Skeletal muscle tissue (tissue), 5 donors: ENCODE measurements at places on chromosomes 7 and 10. TPM values are rescaled to one million over a fixed set of nuclear protein-coding genes. Genes with fewer than 3 reads are reported as not detected.

SEMA3E gene
- total RNA-seq = 1.0 TPM

ADAM22 gene
- total RNA-seq = 9.9 TPM

FKBP6 gene
- total RNA-seq = under 0.01 TPM

SUPV3L1 gene
- 22.4 TPM for total RNA-seq

PAX4 gene
- total RNA-seq = not detected

PPP1R17 gene
- not detected for total RNA-seq

SPDYE2B gene
- not detected for total RNA-seq

FOXP2 gene
- 10.4 TPM for total RNA-seq

LIPN gene
- total RNA-seq = not detected

DOCK4 gene
- 24.5 TPM for total RNA-seq

CALY gene
- total RNA-seq = not detected

OR2A42 gene
- total RNA-seq = under 0.01 TPM

MYO3A gene
- total RNA-seq = 1.0 TPM

ZKSCAN1 gene
- 32.9 TPM for total RNA-seq

SORBS1 gene
- 66.8 TPM for total RNA-seq

AKR1C4 gene
- total RNA-seq = not detected

STMP1 gene
- 15.7 TPM for total RNA-seq

AGBL3 gene
- 4.2 TPM for total RNA-seq

LEP gene
- total RNA-seq = under 0.01 TPM

HOXA1 gene
- total RNA-seq = not detected

SLC16A12 gene
- total RNA-seq = 1.6 TPM

ZNF239 gene
- 9.4 TPM for total RNA-seq

CRHR2 gene
- under 0.01 TPM for total RNA-seq

ZNF117 gene
- 9.9 TPM for total RNA-seq

GALNT17 gene
- 24.5 TPM for total RNA-seq

PTN gene
- 21.9 TPM for total RNA-seq

CDK1 gene
- total RNA-seq = 17.2 TPM

TEX47 gene
- not detected for total RNA-seq

GPC2 gene
- total RNA-seq = 5.2 TPM

UTF1 gene
- total RNA-seq = not detected

CALHM1 gene
- total RNA-seq = not detected

NPC1L1 gene
- not detected for total RNA-seq

TEX36 gene
- total RNA-seq = not detected

GPNMB gene
- total RNA-seq = 49.6 TPM

GIMAP7 gene
- total RNA-seq = 4.2 TPM

ADIRF gene
- 11.5 TPM for total RNA-seq

ZNF25 gene
- 7.8 TPM for total RNA-seq

ZNF777 gene
- 2.1 TPM for total RNA-seq

TMEM130 gene
- 0.52 TPM for total RNA-seq

PLAU gene
- total RNA-seq = 21.4 TPM

ANTXRL gene
- not detected for total RNA-seq

SPDYE18 gene
- not detected for total RNA-seq

ZNF425 gene
- 5.2 TPM for total RNA-seq

GIMAP8 gene
- 12.0 TPM for total RNA-seq

METTL27 gene
- total RNA-seq = 1.6 TPM

OR2A7 gene
- not detected for total RNA-seq

DEPP1 gene
- 12.5 TPM for total RNA-seq

CLRN3 gene
- total RNA-seq = 0.52 TPM
